Left cardiac atrium (tissue), 4 donors: ENCODE measurements at places on chromosomes 6 and 20. TPM values are rescaled to one million over a fixed set of nuclear protein-coding genes. Genes with fewer than 3 reads are reported as not detected.

DNA sequence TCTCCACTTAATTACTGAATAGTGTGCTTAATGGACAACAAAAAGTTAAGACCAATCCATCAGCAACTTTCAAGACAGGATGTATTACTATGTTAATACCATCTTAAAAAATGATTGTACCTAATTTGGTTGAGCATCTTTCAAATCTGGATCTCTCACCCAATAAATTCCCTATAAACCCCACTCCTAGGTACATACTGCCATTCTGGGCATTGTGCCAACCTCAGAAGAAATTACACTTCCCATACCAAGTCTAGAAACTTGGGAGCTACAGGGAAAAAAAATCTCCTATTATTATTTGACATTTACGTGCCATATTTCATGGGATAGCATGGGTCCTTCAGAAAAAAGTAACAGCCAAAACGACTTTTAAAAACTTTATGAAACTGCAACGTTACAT is 5.1 kb downstream of the SYNCRIP start:
- DNase-seq: no peak

- no peak for DNase-seq
Measured at GRCh38 chr6:142695016-142695415, 250.0 kb downstream of the HIVEP2 start.

- peak; percentile 70 for DNase-seq
Measured at GRCh38 chr6:139029470-139030227, 1.1 kb downstream of the ABRACL start.

Gene OXT
- 0.92 TPM for total RNA-seq

DNA sequence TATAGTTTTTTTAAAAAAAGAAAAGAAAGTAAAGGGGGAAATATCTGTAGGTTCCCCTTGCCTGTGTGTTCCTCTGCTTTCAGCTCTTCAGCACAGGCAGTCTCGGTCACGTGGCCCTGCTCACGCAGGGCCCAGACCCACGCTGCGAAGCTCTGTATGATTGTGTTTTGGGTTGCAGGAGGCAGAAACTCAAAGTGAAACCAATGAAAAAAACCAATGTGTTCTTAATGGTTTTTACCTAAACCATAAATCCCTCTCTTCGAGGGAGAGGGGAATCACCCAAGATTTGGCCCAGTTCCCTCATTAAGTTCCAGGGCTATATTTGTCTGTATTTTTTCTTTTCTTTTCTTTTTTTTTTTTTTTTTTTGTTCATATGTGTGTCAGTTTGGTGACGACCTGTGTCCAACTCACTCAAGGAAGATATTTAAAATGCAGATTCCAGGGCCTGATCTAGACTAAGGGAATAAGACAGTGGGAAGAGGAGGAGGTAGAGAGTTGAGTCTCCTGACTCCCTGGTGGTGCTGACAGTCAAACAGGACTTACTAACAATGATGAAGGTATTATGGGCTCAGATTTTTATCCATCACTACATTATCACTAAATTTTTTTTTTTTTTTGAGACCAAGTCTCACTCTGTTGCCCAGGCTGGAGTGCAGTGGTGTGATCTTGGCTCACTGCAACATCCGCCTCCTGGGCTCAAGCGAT is 33.8 kb upstream of the RREB1 start:
- DNase-seq: no peak

- no peak for DNase-seq
Measured at GRCh38 chr6:105642708-105643107, 239.8 kb upstream of the PREP start.

Gene QRSL1
- total RNA-seq: 15.6 TPM

GRCh38 chr20:22723659-22724058 is 139.3 kb upstream of the FOXA2 start:
- no peak for DNase-seq

DNA sequence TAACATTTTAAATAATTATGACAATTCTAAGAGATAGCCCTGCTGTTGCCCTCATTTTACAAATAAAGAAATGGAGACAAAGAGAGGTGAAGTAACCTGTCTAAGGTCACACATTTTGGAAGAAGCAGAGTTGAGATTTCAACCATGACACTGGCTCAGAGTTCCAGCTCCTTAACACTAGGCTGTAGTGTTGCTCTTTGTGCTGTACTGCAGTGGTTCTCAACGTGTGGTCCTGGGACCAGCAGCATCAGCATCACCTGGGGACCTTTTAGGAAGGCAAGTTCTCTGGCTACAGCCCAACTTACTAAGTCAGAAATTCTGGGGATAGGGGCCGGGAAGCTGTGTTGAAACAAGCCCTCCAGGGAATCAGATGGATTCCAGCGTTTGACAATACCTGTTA is 62.4 kb upstream of the FERMT1 start:
- no peak for DNase-seq

GRCh38 chr20:32190616-32191415 is 16.7 kb downstream of the PLAGL2 start:
- no peak for DNase-seq

Gene NRN1
- 12.8 TPM for total RNA-seq

Gene ULBP3
- total RNA-seq: 0.60 TPM

DNA sequence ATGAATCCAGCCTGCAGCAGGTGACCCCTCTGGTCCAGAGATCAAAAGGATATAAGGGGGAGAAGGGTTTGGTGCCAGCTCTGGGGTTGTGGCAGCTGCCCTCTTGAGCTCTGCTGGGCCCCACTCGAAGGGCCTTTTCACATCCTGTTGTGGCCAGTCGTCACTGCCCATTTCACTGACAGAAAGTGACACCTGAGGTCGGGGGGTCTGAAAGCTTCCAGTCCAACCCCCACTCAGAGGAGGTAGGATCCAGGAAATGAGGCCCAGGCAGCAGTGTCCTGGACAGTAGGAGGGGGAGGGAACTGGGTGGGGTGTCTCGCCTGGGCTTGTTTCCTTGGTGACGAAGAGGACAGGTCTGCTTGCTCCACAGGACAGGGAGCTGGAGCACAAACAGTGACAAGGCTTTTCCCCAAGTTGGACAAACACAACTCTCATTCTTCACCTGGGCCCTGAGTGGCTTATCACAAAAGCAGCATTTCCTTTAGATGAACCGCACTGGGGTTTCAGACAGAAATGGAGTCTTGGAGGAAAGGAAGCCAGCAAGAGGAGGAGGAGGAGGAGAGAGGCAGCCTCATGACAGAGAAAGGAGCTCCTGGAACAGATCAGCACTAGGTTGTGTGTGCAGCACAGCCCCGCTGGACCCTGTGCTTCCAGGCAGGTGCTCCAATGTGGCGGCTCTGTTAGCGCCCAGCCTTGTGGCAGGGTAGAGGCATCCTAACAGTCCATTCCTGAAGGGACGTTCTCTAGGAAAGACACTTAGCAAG is 11.0 kb downstream of the FRS3 start:
- DNase-seq: no peak

DNA sequence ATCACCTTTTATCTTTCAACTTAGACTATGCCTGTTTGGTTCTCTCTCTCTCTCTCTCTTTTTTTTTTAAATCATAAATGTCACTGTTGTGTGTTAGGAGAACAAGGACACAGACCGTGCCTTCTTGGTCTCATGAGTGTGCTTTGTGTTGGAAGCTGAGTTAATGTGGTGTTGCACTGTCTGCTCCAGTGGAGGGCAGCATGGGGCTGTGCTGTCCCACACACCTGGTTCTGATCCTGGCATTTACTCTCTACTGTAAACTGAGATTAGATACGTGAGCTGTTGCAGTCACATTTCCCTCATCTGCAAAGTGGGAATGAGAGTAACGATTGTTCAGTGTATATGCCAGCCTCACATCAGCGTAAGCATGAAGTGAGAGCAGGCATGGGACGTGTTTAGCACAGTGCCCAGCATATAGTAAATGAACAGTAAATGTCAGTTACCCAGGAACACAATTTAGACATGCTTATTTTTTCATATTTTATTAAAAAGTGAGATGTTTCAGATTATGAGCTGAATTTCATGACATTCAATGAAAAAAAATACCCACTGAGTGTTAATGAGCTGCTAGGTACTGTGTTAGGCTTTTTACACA is 161.1 kb downstream of the FARS2 start:
- no peak for DNase-seq

Gene CST4
- total RNA-seq: not detected

DNA sequence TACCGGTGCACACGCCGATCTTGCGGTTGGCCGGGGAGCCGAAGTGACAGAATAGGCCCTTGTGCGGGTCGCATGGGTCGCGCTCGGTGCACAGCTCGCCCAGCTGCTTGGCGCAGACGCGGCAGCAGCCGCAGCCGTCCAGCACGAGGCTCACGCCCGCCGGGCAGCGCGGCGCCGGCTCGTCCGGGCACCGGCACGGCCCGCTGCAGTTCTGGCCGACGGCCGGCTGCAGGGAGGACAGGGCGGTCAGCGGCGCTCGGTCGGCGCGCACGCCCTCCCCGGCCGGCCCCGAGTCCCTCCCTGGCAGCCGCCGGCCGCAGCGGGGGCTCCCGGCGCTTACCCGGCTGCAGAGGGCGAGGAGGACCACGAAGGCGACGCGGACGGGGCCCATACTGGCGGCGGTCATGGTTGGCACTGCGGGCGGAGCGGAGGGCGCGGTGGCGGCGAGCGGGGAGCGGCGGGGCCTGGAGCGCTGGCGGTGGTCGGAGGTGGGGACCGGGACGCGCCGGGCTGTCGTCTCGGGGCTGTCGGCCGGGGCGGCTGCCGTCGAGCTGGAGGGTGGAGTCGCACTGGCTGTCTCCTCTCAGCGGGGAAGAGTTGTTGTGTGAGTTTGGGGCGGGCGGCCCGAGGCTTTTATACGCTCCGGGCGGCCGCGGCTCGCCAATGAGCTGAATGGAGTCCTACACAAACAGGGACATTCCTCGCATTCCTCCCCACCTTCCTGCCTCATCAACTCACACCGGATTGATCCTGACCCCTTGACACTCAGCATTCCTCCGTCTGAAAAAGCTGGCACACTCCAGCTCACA is at the start of gene CCN2:
TSS of gene CCN2 (minus strand) at position 606 of the 809 bp plus-strand sequence. CDS start at position 406, 200 bp downstream.
- peak; percentile 84 for DNase-seq

GRCh38 chr20:47677635-47678453 is 107.4 kb downstream of the SULF2 start:
- peak; percentile 42 for DNase-seq

DNA sequence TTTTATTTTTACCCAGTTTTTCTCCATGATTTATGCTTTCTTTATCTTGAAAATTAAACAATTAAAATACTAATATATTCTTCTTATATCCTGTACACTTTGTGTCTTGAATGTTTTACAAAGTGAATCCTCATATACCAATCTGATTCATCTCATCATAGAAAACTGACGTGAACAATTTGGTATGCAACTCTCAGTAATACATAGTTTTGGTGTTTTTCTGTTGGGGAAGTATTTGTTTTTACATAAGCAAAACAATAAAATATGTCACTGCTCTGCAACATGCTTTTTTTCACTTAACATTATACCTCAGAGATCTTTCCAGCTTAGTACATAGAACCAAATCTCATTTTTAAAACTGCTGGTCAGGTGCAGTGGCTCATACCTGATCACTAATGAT is 14.7 kb downstream of the DNAAF9 start:
- DNase-seq: no peak

- DNase-seq: no peak
Measured at GRCh38 chr6:17352302-17352701, 41.1 kb upstream of the CAP2 start.

- DNase-seq: no peak
Measured at GRCh38 chr6:1039746-1040145, 272.2 kb upstream of the FOXQ1 start.
